ENCODE measurements at places on chromosomes 3 and 15.

DNA sequence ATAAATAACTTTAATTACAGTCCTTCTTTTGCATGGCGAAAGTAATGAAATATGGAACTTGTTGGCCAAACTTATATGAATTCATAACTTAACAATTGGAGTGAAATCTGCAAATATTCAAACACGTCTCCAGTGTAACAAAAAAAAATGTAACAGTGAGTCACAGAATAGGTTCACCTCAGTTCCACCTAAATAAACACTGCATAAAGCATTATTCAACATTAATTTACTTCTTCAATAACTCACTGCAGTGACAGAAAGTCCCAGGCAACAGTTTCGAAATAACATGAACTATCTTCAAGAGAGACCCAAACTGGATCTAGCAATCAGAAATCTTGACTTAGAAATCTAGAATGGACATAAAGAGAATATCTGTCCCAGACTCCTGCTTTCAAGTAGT lies 75.6 kb downstream of the GMNC start:
- no peak for DNase-seq

GRCh38 chr3:16178628-16178988 lies 4.1 kb downstream of the GALNT15 start:
- DNase-seq: no peak

DNA sequence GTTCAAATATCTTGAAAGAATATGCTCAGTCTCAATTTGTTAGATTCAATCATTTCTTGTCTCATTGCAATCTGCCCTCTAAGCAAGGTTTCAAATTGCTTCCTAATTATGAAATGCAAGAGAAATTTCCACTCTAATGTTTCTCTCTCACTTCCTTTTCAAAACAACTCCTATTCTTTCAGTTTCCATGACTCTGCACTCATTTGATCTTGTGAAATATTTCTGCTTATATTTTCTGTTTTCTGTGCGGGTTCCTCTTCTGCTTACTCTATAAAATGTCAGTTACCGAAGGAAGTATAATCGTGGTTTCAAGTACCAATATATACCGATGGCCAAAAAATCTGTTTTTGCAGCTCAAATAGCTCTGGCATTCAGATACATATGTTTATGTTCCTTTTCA lies 521.9 kb upstream of the NAALADL2 start:
- DNase-seq: no peak

DNA sequence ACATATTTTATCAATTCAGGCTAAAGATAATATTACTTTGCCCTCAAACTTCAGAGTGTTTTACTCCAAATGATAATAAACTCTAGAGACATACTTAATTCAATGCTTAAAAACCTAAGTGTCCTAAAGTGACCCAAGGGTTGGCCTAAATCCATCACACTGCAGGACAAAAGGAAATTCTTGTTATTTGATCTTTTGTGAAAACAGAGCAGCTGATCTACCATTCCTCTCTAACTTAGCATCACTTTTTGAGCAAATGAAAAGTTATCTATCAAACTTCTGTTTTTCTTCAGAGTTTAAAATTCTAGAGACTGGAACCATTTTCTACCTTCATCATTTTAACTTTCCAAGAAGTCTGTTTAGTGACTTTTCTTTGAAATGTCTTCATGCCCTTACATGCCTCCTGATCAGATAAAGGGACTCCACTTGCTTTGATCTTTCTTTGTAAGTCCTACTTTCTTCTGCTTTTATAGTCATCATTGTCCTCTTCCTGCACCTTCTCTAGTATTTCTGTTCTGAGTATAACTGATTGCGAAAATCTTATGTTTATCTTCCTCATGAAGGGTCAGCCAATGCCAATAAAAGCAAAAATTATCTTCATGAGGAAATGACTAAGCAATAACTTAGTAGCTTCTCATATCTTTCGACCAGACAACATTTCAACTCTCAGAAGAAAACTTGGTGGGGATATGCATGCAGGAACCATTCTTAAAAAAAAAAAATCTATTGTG lies 378.7 kb upstream of the TGFBR2 start:
- no peak for DNase-seq

DNA sequence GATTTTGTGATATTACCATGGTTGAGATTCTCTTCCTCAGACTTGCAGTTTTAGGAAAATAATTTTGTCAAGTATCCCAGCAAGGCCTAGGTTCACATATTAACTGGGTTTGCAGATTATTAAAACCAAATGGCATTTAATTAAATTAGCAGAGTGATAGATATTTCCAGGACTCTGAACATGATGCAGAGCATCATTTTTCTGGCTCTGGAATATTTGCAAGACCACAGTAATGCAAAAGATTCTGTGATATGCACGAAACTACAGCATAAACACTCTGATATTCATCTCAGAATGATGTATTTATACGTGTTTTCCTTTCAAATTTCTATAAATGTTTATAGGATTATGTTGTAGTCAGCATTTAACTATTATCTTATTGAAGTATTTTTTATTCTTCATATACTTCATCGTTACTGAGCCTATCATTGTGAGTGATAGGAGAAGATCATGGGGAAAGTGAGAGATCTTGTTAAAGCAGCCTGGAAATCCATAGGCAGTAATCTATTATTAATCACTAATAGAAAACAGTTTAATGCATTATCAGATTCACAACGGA lies 1245.6 kb downstream of the OTOL1 start:
- DNase-seq: no peak

GRCh38 chr15:90497912-90498311 lies 31.8 kb upstream of the CRTC3 start:
- no peak for DNase-seq

DNA sequence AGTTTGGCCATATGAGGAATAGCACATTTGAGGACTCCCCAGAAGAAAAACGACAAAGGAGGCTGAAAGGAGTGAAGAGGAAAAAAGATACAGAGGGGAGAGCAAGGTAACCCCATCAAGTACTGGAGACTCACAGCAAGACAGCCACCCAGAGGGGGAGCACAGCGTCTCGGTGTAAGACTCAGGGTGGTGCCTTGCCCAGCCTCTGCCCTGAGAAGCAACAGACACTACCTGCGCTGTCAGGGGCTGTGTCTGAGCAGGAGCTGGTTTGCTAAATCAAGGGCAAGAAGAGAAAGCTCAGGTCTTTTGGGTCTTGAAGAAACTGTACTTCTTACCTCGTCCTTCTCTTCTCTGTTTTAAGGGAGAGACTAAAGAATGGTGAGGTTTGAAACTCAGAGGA lies 27.9 kb downstream of the FBXO45 start:
- DNase-seq: no peak

DNA sequence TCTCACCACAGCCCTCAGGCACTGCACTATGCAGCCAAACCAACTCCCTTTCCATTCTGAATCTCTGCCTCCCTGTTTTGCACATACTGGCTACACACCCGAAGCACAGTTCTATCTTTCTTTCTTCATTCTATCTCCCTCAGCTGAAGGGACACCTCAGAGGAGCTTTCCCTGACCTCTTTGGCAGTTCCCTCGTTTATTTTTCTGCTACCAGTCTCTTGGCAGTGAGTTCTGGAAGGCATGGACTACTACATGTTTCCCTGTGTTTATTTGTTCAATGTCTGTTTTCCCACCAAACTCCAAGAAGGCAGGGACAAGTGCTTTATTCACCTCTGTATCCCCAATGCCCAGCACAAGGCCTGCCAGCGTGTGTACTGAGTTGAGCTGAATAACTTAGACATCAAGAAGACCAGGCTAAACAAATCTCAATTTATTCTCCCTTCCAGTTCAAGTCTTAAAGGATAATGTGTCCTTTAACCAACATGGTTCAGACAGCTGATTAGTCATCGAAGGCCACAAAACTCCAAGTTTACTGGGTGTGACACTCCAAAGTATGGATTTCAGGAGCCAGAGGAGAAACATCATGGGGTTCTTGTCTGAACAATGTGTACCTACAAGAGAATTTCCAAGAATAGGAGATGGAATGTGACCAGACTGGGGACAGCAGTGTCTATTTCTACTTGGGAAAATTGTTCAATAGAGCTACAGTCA lies 260.1 kb upstream of the CTNNB1 start:
- DNase-seq: no peak

GRCh38 chr3:144187531-144188210 lies 216.0 kb downstream of the DIPK2A start:
- no peak for DNase-seq

GRCh38 chr3:38707730-38708129 lies 58.2 kb upstream of the SCN5A start:
- DNase-seq: no peak

Measured in CD8-positive, alpha-beta memory T cell (primary cell).